Activated naive CD4-positive, alpha-beta T cell treated with anti-CD3 and anti-CD28 coated beads, Interleukin-2, amount 50 U/mL, for 72 hours (primary cell): ENCODE measurements at places on chromosomes 5 and 9. TPM values are rescaled to one million over a fixed set of nuclear protein-coding genes. Genes with fewer than 3 reads are reported as not detected.

- DNase-seq, result no peak
Observed at GRCh38 chr5:59332236-59332973, 561.1 kb downstream of the PDE4D start.

GRCh38 chr9:22238809-22239684 lies 207.6 kb upstream of the DMRTA1 start:
- no peak for DNase-seq

- no peak for DNase-seq
Observed at GRCh38 chr5:154481584-154482381, 3.8 kb upstream of the HAND1 start.

GRCh38 chr5:953535-954449 lies 54.8 kb upstream of the NKD2 start:
- no peak for DNase-seq

SRD5A1 gene
- total RNA-seq, result 7.3 TPM

- DNase-seq, result no peak
Observed at GRCh38 chr5:39178861-39179260, 40.5 kb downstream of the FYB1 start.

RAB3C gene
- total RNA-seq, result not detected
